Endothelial cell of umbilical vein (primary cell): ENCODE measurements at places on chromosomes 1 and 21. TPM values are rescaled to one million over a fixed set of nuclear protein-coding genes. Genes with fewer than 3 reads are reported as not detected.

DNA sequence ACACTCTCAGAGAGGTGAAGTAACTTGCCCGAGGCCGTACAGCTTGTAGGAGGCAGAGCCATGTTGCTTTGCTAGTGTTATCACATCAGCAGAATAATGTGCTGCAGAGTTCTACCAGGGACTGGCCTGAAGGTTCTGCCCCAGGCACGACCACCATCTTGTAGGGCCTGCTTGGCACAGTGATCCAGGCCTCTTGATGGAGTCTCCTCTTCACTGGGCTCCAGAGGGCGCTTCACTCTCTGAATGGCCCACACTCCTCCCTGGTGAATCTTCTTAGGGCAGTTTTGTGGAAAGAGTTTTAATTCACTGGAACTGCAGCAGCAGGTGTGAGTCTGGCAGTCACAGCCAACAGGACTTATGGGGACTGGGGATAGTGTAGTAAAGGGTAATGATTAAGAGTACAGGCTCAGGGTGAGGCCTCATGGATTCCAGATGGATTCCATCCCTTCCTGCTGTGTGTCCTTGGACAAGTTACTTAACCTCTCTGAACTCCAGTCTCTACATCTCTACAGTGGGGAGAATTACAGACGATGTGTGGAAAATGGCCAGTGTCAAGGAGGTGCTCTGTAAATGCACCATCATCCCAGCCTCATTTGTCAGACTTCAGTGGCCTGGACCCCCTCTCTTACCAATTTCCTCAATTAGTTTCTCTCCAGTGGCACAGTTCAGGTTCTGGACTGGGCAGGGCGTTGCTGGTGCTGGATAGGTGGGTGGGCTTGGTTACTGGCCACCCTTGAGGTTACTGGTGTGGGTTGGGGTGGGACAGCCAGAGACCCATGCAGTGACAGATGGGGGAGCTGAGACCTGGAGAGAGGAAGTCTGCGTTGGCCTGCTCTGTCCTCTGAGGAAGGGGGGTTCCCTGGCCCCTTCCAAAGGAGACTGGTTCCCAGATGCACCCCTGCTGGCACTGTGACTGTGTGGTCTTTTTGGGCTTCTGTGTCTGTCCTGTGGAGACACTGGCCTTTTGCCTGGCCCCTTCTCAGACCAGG lies 45.9 kb upstream of the CSF3R start:
- DNase-seq: no peak

Gene TFF3
- polyA plus RNA-seq: 1.8 TPM in 2 replicates

DNA sequence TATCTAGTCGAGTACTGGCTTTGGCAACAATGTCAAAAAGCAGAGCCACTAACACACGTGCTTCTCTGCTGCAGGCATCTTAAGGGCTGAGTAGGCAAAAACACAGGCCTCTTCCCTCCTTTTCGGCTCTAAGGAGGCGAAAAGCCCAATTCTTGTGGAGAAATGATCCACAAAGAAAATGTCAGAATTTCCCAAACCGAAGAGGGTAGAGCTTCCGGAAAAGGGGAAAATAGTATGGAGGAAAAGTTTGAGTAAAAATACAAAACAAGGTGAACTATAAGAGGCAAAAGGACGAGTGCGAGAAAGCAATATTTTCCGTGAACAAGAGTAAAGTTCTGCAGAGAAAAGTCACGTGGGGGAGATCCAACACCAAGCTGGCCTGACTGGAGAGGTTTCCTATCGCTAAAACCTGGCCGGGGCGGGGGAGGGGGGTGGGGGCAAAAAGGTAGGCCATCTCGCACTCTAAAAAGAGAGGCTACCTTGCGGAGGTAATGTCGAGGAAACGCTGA lies 551 bp downstream of the ZRANB2 start:
- DNase-seq: peak; percentile 31

DNA sequence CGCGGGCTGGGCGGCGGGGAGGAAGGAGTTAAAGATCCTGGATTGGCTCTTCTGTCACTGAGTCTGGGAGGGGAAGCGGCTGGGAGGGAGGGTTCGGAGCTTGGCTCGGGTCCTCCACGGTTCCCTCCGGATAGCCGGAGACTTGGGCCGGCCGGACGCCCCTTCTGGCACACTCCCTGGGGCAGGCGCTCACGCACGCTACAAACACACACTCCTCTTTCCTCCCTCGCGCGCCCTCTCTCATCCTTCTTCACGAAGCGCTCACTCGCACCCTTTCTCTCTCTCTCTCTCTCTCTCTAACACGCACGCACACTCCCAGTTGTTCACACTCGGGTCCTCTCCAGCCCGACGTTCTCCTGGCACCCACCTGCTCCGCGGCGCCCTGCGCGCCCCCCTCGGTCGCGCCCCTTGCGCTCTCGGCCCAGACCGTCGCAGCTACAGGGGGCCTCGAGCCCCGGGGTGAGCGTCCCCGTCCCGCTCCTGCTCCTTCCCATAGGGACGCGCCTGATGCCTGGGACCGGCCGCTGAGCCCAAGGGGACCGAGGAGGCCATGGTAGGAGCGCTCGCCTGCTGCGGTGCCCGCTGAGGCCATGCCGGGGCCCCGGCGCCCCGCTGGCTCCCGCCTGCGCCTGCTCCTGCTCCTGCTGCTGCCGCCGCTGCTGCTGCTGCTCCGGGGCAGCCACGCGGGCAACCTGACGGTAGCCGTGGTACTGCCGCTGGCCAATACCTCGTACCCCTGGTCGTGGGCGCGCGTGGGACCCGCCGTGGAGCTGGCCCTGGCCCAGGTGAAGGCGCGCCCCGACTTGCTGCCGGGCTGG lies at the start of gene NPR1:
Gene NPR1, plus strand, starts transcription at position 170 of the 818 bp plus-strand sequence. Its CDS starts 421 bp downstream, at position 591.
- DNase-seq: peak; percentile 32

Gene UBXN10
- not detected in 2 replicates for polyA plus RNA-seq

DNA sequence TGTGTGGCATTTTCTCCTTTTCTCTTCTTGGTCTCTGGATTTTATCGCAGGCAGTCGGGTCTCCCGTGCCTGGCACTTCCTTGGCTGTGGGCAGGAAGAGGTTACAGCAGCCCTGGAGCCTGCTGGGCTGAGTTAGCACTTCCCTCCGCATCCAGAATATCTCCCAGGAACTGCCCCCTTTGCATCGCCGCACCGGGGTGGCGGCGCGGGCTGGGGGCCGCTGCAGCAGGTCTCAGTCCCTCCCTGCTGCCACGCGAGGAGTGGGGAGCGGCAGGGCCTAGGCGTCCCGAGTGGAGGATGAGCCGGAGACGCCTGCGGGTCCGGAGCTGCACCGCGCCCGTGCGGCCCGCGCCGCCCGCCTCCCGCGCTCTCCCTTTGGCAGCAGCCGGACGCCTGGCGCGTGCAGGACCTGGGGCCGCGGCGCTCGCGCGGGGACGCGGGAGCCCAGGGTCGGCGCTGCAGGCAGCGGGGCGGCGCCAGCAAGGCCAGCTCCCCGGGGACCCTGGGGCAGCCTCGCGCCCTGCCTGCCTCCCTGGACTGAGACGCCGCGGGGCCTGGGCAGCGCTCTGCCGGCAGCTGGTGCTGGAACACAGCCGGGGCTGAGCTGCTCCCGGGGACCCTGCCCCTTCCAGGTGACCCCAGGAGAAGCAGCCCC lies 192.8 kb downstream of the PRDM2 start:
- no peak for DNase-seq

GRCh38 chr1:45009956-45010854 lies 919 bp downstream of the HECTD3 start:
- DNase-seq: peak; percentile 24

DNA sequence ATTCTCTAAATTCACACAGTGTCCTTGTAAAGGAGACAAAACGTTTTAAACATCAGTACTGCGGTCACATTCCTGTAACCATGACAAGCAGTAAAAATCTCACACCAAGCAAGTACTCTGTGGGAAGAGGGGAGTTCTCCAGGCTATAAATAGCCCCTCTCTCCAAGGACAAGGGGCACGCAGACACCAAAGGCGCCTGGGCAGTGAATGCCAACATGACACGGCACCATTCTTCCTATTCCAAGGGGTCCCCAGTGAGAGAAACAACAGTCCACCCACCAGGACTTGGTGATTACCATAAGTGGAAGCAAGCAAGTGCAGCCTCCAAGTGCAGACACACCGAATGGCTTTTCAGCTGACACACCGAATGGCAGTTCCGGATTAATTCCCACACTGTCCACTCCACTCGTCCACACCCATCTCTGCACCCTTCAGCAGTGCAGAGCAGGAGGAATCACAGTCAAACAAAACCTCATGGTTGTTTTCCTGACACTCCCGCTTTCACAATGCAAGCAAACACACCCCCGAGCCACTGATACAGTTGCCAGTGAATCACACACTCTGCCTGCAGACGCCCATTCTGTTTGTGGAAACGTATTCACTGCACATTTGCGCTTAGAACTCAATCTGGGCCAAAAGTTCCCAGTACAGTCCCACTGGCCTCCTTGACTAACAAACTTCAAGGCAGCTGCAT lies 1.8 kb downstream of the PTTG1IP start:
- DNase-seq: peak; percentile 58

- no peak for DNase-seq
Measured at GRCh38 chr1:65985393-65986066, 192.8 kb downstream of the PDE4B start.

DNA sequence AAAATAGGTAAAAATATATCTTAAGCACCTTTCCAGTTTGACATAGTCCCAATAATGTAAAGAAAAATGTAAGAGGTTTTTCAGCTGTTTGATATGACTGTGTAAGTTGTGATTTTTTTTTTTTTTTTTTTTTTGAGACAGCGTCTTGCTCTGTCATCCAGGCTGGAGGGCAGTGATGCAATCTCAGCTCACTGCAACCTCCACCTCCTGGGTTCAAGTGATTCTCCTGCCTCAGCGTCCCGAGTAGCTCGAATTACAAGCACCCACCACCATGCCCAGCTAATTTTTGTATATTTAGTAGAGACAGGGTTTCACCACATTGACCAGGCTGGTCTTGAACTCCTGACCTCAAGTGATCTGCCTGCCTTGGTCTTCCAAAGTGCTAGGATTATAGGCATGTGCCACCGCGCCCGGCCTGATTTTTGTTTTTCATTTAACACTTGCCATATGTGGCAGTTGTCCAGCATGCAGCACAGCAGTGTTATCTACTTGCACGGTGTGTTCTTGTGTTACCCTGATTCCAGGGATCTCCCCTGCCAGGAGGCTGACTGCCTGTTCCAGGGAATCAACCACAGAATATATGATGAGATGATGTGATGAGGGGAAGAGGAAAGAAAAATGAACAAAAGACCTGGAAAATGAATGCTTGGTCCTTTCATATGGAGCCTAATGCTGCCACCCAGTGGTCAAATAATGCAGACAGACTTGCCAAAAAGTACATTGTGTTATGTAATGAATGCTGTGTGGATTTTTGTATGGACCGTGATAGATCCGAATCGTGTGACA lies 79.0 kb downstream of the RAVER2 start:
- DNase-seq: peak; percentile 81

Gene RGS13
- polyA plus RNA-seq: not detected in 2 replicates

Gene DCST1
- not detected in 2 replicates for polyA plus RNA-seq

- DNase-seq: no peak
Measured at GRCh38 chr1:17878837-17879236, 123.7 kb downstream of the ACTL8 start.

GRCh38 chr1:37951783-37952624 lies 5.2 kb upstream of the INPP5B start:
- no peak for DNase-seq

- no peak for DNase-seq
Measured at GRCh38 chr1:54163573-54163972, 10.8 kb upstream of the CDCP2 start.

- DNase-seq: peak; percentile 43
Measured at GRCh38 chr1:36400825-36401601, 3.3 kb upstream of the LSM10 start.

GRCh38 chr1:9629445-9630201 lies 21.9 kb upstream of the PIK3CD start:
- DNase-seq: no peak

DNA sequence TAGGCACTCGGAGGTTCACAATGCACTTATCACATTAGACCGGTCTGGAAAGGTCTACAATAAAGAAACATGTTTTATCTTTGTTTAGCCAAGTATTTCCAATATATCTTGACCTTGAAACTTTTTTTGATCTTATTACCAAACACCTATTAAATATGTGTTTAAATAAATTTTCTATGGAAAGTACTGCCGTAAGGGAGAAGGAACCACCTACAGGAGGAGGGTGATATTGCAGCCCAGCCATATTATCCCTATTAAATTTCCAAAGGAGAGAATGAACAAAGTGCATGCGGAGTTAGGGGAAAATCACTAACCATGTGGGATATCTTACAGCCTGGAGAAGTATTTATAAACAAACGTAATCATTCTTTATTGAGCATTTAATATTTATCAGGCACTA lies 14.5 kb downstream of the BRINP2 start:
- no peak for DNase-seq

DNA sequence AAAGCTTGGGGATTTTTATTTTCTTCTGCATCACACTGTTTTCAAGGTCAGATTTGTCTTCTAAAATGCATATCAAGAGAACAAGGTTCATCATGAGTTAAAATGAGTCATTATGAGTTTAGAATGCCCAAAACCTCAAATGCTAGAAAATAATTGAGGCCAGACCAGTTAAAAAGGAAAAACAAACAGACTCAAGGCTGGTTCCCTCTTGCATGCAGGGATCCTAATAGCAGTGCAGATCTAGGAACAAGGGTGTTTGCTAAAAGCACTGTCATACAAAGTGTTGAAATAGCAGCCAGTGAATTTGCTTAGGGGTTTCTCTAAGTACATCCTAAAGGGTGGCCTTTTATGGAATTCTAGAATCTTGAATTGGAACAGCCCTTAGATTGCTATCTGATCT lies 15.3 kb downstream of the BEND5 start:
- no peak for DNase-seq

Gene CTSK
- polyA plus RNA-seq: 18.5 and 20.3 TPM in 2 replicates
